ENCODE measurements at places on chromosomes 4 and X.

DNA sequence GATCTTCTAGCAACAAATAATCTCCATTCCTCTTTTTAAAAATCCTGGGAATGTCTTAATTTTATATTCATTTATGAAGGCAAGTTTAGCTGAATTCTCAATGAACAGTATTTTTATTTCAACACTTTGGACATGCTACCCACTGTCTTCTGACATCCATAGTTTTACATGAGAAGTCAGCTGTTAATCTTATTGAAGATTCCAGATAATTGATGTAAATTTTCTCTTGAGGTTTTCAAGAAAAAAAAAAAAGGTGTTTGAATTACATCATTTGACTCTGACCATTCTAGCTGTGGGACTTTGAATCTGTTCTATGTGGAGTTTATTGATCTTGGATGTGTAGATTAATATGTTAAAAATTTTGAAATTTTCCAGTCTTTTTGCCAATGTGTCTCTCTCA lies 28.0 kb downstream of the PDHA2 start:
- no peak for DNase-seq

GRCh38 chr4:39044956-39045826 lies 13.0 kb upstream of the TMEM156 start:
- no peak for DNase-seq

- no peak for DNase-seq
Measured at GRCh38 chr4:121056066-121056465, 16.3 kb downstream of the NDNF start.

- DNase-seq = no peak
Measured at GRCh38 chrX:2464677-2465166, 36.1 kb downstream of the DHRSX start.

GRCh38 chrX:11890836-11891514 lies 132.9 kb downstream of the MSL3 start:
- no peak for DNase-seq

GRCh38 chr4:138055890-138056289 lies 186.3 kb downstream of the SLC7A11 start:
- DNase-seq = no peak

- no peak for DNase-seq
Measured at GRCh38 chr4:24328711-24329110, 255.6 kb downstream of the DHX15 start.

GRCh38 chr4:187565416-187565815 lies 430.2 kb upstream of the ZFP42 start:
- no peak for DNase-seq

DNA sequence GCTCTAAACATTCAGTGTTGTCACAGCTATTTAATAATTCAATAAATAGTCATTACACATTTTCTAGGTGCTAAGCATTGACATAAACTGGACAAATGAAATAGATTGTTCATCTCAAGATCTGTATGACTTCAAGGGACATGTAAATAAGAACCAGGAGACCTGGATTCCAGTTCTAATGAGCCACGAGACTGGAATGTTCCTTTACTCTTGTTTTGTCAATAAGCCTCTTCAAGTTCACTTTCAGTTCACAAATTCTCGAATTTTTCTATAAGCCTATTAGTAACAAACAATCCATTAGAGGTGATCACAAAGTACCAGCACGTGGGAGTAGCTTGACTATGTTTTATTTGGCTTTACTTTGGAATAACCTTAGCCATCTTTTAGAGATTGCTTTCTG lies 514.0 kb upstream of the SMIM31 start:
- DNase-seq = no peak

GRCh38 chr4:55256787-55257186 lies 89.3 kb upstream of the SRD5A3 start:
- no peak for DNase-seq

DNA sequence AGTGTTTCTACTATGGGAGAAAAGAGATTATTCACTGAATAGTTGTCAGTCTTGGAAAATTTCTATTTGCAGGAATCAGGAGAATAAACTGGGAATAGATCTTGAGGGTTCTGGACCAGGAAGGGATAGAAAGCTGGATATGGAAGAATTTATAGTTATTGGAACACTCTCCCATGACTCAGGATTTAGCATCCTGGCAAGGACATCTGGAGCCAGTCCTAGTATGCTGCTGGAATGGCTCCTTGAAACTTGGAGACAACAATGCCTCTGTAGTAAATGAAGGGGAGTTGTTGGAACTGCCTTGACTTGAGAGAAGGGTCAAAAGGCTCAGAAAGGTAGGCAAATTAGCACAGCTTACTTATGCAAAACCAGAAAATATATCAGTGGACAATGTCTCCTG lies 23.5 kb upstream of the THOC2 start:
- no peak for DNase-seq

- DNase-seq = no peak
Measured at GRCh38 chr4:54930226-54930625, 195.2 kb downstream of the KDR start.

DNA sequence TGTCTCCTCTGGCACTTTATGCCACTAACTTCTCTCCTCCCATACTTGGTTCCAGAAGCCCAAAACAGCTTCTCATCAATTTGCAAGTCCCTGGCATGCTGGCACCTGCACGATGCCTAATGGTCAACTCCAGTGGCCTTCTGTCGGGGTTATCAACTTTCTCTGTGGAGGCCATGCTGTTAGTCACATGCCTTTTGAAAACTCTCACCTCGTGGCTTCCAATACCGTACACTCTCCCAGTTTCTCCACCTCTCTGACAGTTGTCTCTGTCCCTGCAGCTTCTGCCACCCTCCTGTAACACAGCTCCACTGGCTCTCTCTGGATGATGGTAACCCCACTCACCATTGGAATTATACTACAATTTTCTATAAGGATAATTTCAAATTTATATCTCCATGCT lies 324.0 kb downstream of the NR3C2 start:
- DNase-seq = no peak

- DNase-seq = no peak
Measured at GRCh38 chr4:73193155-73193554, 65.4 kb downstream of the ANKRD17 start.
